ENCODE measurements at places on chromosomes 5 and 9.

GRCh38 chr9:96510258-96510657 lies 60.3 kb downstream of the HABP4 start:
- no peak for DNase-seq

DNA sequence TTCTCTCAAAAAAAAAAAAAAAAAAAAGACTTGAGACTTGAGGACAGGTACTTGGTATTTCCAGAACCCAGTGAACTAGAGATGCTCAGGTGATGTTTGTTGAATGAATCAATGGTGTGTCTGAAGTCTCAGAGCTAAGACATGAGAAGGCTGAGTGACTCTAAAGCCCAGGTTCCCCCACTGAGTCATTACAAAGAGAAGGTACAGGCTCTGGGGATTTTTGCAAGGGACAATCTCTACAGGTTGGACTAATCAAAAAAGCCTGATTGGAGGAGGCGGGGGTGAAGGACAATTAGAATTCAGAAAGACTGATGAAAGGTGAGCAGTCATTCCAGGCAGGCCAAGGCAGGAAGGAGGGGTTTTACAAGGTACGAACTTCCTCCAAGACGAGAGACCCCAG lies 8.2 kb upstream of the FABP6 start:
- no peak for DNase-seq

DNA sequence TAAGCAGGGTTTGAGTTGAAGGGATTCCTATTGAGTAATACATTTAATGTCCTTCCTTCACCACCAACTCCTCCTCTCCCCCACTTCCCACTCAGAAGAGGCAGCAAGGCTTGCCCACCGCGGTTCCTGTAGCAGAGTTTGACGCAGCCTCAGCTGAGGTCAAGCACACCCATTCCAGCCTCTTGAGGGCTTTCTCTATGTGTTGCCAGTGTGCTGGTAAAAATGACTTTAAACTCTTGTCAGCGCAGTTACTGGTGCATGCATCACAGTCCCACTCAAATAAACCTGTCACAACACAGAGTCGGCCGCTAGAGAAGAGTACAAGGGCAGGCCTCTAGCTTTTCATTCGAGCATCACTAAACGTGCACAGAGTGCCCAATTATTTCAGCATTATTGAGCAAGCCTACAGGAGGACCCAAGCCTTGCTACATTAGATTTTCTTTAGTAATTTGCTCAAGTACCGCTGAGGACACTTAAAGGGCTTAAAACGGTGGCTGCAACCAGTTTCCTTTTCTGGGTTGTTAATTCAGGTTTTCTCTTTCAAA lies 79.6 kb downstream of the TLE4 start:
- DNase-seq: no peak

GRCh38 chr5:14503681-14504331 lies 77.8 kb upstream of the OTULINL start:
- DNase-seq: no peak

DNA sequence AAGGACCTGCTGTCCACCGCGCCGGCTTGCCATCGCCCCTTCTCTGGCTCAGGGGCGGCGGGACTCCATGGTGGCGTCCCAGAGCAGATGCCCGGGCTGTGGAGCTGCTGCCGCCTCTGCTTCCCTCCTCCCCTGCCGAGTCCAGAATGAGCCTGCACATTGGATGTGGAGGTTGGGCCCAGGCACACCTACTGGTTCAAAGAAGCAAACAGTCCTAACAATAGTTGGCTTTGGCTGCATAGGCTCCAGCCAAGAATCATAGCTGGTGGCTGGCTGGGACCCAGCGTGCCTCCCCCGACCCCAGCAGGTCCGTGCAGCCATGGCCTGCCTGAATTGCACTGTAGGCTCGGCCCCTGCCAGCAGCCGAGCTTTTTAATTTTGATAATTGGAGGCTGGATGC lies 25.8 kb downstream of the ADAMTSL2 start:
- no peak for DNase-seq

GRCh38 chr9:14863402-14863801 lies 46.8 kb downstream of the FREM1 start:
- no peak for DNase-seq

- no peak for DNase-seq
Measured at GRCh38 chr5:119393746-119394145, 37.9 kb downstream of the TNFAIP8 start.

DNA sequence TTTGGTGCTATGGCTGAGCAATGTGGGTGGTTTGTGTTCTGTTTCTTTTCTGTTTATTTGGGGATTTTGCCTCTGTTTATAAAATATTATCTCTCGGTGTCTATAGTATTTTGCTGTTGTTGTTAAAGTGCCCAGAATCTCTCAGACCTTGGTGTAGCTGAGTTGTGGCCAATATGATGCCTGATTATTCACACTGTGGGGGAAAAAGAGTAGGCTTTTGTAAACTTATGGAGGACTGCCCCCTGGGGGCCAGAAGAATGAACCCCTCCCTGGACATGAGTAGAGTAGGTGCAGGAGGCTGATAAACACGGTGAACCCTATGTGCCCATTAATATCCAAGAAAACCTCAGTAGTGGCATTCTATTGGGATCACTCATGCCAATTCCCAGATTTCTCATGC lies 49.0 kb upstream of the DPYSL3 start:
- DNase-seq: no peak

- no peak for DNase-seq
Measured at GRCh38 chr9:88503081-88503844, 31.7 kb upstream of the NXNL2 start.

- no peak for DNase-seq
Measured at GRCh38 chr5:42591015-42591414, 165.6 kb upstream of the CCDC152 start.

- DNase-seq: no peak
Measured at GRCh38 chr5:159550951-159551350, 220.7 kb upstream of the IL12B start.

GRCh38 chr5:132437604-132438266 lies 52.8 kb downstream of the IRF1 start:
- DNase-seq: no peak

GRCh38 chr9:13919401-13919800 lies 394.5 kb downstream of the NFIB start:
- DNase-seq: no peak

DNA sequence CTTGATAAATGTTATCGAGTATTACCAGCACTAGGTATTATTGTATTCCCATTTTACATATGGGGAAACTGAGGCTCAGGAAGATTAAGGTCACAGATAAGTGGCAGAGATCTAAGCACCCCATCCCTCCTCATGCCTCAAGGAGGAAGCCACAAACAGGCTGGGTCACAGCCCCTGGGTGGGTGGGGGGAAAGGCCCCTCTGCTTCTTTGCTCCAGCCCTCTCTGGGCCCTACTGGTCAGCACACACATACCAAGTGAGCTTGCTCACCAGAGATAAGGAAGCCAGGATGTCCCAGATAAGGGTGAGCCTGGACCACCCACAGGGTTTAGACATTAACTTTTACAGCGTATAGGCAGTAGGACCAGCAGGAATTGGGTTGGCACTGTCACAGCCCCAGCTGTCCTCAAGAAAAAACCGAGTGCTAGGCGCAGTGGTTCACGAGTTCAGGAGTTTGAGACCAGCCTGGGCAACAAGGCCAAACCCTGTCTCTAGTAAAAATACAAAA lies 45.3 kb downstream of the STK10 start:
- no peak for DNase-seq

- no peak for DNase-seq
Measured at GRCh38 chr9:76680716-76681425, 83.4 kb upstream of the PCA3 start.

GRCh38 chr5:55911784-55912653 lies 60.9 kb downstream of the IL31RA start:
- no peak for DNase-seq

DNA sequence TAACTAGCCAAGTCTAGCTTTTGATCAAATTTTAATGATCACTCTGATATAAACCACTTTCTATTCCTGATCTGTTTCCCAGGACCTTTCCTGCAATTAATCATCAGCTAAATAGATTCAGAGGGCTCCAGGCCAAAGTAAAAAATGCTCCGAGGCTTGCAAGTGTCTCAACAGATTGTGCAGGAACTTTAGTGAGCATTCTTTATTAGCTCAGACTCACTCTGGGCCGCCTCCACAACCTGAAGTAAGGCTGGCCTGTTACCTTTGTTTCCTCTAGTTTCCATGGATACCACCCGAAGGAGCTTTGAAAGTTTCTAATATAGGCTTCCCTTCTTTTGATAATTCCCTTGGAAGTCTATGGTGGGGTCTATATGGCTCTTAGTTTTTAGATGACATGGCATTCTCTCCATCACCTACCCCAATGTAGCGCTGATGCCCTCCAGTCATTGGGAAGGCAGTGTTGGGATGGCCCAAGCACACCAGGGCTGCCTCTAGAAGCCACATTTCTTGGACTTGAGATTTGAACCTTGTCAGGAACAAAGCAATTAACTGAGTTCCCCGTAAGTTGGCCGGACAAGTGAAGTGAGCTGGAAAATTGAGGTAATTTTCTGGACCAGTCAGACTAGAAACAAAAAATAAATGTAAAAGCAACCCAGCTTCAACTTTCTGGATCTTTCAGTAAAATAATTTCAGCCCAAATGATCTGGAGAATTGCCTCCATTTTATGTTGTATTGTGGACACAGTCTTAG lies 97.6 kb upstream of the LHFPL2 start:
- DNase-seq: no peak

DNA sequence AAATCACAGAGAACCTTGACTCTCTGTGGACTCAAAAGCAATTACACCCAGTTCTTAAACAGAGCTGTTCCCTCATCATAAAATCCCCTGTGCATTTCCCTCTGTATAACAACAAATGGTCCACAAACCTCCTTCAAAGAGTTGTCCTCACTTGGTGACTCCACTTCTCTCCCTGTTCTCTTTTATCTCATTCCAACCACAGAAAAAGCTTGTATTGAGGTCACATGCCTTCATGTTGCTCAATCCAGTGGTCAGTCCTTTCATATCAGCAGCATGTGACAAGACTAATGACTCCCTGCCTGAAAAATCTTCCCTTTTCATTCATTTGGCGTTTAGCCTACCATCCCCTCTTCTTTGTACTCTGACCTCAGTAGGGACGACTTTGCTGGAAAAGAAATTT lies 158.0 kb downstream of the DEPDC1B start:
- DNase-seq: no peak

DNA sequence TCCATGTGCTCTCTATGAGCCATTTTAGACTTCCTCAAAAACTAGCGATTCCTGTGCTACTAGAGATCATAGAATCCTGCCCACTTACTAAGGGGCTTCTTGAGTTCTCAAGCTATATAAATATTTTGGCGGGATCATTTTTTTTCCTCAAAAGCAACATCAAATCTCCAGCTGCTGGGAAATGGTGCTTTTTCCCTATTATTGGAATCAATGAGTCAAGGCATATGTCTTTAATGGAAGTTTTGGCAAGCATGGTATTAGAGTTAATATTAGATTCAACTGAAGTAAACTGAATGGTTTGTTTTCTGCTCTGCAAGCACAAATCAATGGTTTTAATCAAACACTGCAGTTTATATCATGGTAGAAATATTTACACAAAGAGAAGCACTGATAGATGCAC lies 369.9 kb upstream of the PTGER4 start:
- DNase-seq: no peak

- DNase-seq: no peak
Measured at GRCh38 chr5:52869391-52869790, 81.7 kb downstream of the ITGA1 start.

DNA sequence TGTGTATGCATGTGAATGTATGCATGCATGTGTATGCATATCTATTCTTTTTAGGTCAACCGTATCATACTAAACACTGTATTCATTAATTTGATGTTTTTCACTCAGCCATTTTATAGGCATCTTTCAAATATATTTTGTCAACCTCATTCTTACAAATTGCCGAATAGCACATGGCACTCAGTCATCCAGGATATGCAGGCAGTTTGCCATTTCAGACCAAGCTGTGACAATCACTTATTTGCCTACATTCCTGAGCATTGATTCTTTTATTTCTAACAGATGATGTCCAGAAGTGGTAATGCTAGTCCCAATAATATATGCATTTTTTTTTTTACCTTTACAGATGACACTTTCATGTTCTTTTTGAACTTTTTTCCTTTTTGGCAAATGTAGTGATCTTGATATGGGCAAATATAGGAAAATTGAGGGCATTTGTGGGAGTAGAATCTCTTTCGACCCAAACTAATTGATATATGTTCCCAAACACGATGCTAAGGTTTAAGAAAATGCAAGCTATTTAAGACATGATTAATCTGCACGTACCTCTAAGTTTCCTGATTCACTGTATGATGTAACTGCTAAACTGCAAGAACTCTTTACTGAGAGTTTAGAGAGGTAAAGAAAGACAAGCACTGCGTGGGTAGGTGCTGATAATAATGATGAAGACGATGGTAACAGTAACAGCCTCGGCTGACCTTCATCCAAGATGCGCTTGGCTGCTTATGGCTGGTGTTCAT lies 153.9 kb upstream of the DAP start:
- DNase-seq: no peak

- no peak for DNase-seq
Measured at GRCh38 chr5:54073131-54073530, 237.2 kb downstream of the ARL15 start.

DNA sequence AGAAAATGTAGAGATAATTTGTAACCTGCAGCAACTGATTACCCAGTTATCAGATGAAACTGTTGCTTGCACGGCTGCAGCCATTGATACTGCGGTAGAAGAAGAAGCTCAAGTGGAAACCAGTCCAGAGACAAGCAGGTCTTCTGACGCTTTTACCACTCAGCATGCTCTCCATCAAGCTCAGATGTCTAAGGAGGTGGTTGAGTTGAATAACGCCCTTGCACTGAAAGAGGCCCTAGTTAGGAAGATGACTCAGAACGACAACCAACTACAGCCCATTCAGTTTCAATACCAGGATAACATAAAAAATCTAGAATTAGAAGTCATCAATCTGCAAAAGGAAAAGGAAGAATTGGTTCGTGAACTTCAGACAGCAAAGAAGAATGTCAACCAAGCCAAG lies 1.7 kb downstream of the KIF4B start:
- no peak for DNase-seq

GRCh38 chr9:93589688-93590087 lies 13.3 kb downstream of the PHF2 start:
- no peak for DNase-seq

GRCh38 chr5:90865180-90865579 lies 306.6 kb downstream of the ADGRV1 start:
- no peak for DNase-seq

DNA sequence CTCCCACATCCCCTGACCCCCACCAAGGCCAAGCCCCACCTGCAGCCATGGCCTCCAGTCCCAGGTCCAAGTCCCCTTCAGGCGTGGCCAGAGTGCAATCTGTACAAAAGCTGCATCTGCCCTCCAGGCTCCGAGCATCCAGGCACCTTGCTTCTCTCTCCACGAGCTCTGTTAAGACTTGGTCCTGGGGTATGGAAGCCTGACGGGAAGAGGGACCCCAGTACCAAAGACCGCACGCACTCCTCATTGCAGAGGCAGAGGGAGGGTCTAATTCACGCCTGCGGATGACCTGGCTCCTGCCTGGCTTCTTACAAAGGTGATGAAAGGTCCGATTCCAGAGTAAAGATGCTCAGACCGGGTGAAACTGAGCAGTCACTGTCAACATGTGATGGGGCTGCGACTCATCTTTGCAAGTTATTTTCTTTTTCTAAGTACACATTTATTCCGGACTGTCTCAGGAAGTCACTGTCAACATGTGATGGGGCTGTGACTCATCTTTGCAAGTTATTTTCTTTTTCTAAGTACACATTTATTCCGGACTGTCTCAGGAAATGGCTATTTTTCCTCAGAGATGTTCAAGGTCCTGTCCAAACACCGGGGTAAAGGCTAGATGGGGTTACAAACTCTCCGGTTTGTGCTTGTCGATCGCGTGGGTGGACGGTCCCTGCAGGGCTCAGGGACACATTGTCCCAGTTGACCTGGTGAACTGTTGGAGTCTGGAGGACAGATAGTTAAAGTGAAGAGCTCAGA lies 252.0 kb upstream of the IRX4 start:
- no peak for DNase-seq

- DNase-seq: no peak
Measured at GRCh38 chr5:139872052-139872766, 76.6 kb downstream of the PSD2 start.

Measured in cerebellar nuclear complex (tissue), 1 donor.